ENCODE measurements at places on chromosomes 11 and 22.
A peak's percentile ranks its signal among the peaks of the same experiment; 100 is the strongest.

DNA sequence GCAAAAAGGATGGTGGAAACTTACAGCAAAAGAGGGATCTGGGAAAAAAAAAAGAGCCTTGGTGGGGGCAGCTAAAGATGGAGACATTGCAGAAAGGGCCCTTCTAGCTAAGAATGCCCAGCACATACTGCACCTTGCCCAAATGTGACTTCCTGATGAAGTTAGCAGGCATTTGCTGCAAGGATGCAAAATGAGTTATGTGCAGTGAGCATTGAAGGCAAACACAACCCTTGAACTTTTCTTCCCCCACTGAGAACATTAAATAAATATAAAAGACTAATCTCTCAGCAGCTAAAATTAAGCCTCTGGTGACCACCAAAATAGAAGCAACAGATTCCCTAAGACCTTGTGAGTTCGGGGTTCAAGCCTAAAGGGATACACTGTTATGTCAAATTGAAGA, 129.9 kb downstream of the ARL14EP start:
- no peak for DNase-seq

- DNase-seq, result no peak
Measured at GRCh38 chr11:113906038-113906437, 1.4 kb downstream of the HTR3B start.

DNA sequence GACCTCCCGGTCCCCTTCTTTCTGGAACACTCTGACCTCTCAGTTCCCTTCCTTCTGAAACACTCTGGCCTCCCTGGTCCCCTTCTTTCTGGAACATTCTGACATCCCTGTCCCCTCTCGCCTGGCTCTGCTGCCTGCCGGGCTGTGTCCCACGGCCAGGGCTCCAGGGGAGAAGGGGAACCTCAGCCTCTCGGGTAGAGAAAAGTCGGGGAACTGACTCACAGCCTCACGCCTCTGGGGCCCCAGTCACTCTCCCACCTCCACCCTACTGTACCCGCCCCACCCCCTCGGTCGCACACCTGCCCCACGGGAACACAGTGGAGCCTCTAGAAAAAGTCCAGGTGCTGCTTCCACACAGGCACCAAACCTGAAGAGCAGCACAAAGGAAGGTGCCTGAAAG, 93.3 kb downstream of the BRD1 start:
- DNase-seq, result no peak

- no peak for DNase-seq
Measured at GRCh38 chr22:42720263-42721044, at the start of gene A4GALT. Gene A4GALT (minus strand): TSS chr22:42720870. CDS start chr22:42693951, 26,919 bp downstream.

- no peak for DNase-seq
Measured at GRCh38 chr22:23388517-23388890, 191.6 kb downstream of the IGLL1 start.

DNA sequence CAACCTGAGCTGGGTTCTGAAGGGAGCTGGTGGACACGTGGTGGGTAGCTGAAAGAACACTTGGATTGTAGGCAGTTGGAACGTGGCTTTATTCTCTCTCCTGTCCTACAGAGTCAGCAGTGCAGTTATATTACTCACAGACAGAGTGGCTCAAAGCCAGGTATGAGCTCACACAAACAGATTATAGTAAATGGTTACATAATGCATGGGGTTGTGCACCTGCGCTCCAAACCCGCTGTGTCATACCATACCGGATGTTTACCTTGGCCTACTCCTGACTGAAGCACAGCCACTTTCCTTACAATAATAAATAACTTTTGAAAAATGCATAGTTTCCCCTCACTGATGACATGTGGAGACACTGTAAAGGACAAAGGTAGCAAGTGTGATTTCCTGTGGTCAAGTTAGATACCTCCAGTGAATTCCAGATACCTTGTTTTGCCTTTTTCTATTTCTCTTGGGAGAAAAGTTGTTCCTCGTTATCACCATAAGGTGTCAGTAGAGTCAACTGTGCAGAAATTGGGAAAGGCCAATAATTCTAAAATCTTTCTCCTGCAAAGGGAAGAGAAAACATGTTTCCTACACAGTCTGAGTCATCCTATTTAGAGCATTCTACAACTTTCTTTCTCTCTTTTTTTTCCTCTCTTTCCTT, 13.5 kb downstream of the MS4A6A start:
- peak; percentile 93 for DNase-seq

GRCh38 chr11:112655371-112655770, 305.8 kb upstream of the NCAM1 start:
- no peak for DNase-seq

DNA sequence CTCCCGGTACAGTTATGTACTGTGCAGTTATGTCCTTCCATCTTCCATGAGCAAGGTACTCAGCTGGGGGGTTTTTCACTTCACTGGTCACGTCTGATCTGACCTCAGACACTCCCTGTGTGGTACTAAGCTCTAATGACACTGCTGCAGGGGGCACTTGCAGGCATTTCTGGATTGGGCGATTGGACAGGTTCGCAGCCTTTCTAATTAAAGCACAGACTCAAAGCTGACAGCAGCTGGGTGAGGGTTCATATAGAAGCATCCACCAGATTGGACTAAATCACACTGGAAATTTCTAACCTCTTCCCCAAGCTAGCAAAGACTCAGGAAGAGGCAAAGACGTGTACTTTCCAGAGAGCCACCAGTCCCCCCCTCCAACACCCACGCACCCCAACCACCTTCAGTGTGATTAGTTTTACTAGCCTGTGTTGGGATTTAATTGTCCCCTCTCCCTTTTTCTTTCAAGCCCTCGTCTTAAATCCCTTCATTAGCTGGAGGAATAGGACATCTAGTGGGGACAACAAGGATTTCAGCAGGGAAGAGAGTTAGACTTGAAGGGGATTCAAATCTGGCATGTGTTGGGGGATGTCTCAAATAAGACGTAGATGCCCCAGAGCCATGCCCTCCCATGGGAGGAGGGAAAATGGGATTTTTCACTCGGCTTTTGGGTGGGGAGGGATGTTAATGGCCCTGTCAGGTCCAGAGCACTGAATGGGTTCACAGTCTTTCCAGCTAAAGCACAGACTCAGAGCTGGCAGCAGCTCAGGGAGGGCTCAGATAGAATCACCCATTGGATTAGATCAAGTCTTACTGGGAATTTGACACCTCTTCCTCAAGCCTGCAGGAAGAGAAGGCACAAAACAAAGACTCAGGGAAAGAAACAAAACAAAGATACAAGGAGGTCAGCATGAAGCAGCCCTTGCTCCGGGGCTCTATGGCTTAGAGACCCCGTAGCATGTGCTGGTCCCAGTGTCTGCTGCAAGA, 10.9 kb downstream of the INS start:
- peak; percentile 16 for DNase-seq

DNA sequence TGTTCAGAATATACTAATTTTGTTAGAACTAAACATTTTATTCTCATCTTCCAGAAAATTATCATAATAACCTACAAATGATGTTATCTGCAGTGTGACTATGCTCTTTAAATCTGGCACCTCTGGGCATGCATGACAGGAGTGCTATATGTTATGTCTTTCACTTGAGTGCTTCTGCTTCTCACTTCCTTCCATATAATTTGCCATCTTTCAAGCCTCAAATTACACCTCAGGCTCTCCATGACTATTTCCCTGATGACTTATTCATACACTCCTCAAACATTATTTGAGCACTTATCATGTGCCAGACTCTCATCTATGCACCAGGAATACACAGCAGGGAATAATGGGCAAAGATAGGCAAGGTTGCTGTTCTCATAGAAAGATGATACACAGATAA, 219.3 kb upstream of the POU2AF2 start:
- no peak for DNase-seq

GRCh38 chr11:95092549-95093324, 3.1 kb downstream of the ENDOD1 start:
- DNase-seq, result no peak

- no peak for DNase-seq
Measured at GRCh38 chr11:118714816-118715215, 35.4 kb upstream of the TREH start.

DNA sequence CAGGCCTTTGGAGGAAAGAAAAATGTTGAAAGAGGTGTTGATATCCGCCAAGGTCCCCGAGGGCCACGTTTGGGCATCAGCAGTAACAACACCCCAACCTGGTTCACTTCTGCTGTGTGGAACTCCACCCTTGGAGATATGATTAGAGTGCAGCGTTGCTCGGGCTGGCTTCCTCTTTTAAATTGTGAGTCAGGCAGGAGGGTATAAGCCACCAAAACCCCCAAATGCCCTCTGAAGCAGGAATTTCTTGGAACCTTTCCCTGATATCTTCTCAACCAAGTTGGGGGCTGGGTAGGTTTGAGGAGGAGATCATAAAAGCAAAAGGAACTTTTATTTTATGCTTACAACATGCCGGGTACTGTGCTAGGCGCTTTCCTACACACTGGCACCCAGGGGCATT, 6.4 kb upstream of the C11orf96 start:
- DNase-seq, result no peak

GRCh38 chr11:44859528-44859925, 91.2 kb downstream of the TP53I11 start:
- DNase-seq, result no peak

GRCh38 chr11:69948256-69949141, 129.3 kb upstream of the FGF3 start:
- DNase-seq, result no peak

- DNase-seq, result no peak
Measured at GRCh38 chr11:121870206-121871045, 245.6 kb downstream of the BLID start.

- DNase-seq, result no peak
Measured at GRCh38 chr22:22948651-22949571, 61.3 kb downstream of the IGLL5 start.

DNA sequence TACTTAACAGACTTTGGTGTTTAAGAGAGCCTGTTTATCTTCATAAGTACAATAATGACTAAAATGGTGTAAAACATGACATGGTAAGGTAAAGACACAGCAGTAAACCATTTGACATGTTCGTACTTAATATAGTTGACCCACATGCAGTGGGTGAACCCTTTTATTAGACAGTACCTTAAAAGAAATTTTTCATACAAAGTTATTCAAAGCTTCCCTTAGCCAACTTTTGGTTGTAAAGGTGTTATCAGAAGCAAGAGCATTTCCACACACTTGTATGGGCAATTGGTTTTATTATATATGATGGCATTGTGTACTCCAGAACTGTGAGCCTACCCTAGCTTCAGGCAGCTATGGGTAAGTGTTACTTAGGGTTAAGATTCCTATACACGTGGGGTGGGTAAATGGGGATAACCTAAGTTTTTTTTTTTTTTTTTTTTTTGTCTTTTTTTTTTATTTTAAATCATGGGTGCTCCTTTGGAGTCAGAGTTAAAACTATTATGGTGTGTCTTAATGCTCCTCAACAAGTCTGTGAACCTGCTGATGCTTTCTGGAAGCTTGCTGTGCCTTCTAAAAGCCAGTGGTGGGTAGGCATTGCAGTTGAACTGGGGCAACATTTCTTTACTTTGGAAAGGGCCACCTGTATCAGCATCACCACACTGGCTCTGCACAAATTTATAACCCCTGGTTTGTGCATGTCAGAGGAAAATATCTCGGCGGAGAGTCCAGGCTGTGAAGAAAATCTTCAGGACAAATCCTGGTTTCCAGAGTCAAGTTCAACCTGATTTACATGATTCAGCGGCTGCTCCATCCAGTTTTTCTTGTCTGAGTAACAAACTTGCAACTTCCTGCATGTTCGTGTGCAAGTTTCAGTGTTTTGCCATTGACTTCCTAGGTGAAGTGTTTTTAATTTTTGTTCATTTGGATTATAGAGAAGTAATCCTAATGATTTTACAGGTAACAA, 3.3 kb downstream of the PCF11 start:
- no peak for DNase-seq

DNA sequence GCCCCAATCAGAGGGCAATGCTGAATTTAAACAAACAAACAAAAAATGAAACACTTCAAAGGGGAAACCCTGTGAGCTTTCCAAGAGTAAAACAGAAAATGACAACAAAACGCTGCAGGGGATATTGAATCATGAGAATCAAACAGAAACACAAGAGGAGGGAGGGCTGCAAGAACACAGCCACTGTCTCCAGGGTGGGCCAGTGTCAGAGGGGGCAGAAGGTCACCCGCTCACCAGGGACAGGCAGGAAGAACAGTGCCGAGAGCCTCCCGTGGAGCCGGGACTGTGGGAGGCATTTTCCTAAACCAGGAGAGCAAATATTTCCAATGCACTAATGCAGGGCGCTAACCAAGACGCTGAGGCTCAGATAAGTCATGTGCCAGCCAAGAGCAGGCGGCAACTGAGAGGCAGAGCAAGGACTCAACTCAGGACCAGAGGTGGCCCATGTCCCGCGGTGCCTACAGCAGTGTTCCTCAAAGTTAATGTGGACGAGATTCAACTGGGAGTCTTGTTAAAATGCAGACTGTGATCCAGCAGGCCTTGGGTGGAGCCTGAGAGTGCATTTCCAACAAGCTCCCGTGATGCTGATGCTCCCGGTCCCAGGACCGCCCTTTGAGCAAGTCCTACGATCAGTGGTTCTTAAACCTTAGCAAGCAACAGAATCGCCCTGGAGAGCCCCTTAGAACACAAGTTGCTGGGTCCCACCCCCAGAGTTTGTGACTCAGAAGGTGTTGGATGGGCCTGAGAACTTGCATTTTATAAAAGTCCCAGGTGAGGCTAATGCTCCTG, 197.2 kb downstream of the TENM4 start:
- DNase-seq, result no peak

- DNase-seq, result peak; percentile 58
Measured at GRCh38 chr11:2933375-2934020, 4.3 kb upstream of the PHLDA2 start.

- no peak for DNase-seq
Measured at GRCh38 chr11:14036469-14036868, 73.9 kb downstream of the SPON1 start.

DNA sequence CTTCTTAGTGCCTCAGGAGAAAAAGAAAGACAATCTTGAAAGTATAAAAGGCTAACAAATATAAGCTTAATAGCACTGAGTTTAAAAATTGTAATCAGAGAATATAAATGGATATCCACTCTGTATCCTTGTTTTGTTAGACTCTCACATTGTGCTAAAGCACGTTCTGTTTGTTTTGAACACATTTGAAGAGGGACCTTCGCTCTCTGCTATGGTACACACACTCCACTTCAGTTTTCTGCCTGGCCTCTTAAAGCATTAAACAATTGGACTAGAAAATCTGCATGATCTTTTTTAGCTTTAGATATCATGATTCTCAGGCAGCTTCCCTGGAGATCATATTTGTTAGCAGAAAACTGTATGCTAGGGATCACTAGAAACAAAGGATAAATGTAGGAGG, 40.3 kb upstream of the PGR start:
- DNase-seq, result peak; percentile 50

GRCh38 chr22:22386602-22387385, 121.7 kb downstream of the ZNF280B start:
- no peak for DNase-seq

Measured in NCI-H2029 treated with DMSO at 0.1 percent for 48 hours (cell line).